B cell (primary cell): ENCODE measurements at places on chromosomes 7 and 10. TPM values are rescaled to one million over a fixed set of nuclear protein-coding genes. Genes with fewer than 3 reads are reported as not detected.

Gene ADCY1
- total RNA-seq = 0.05 and 0.17 TPM in 2 replicates

Gene TMEM130
- 0.20 and 0.49 TPM in 2 replicates for total RNA-seq

Gene CROT
- 12.4 and 13.3 TPM in 2 replicates for total RNA-seq

Gene COL28A1
- 0.49 and 0.67 TPM in 2 replicates for total RNA-seq

Gene GPC2
- total RNA-seq = 4.1 and 6.1 TPM in 2 replicates

- DNase-seq = no peak
- H3K4me1 ChIP-seq = no peaks in the 10 kb centered on the region
These were observed 28.2 kb downstream of the STRIP2 start for GRCh38 chr7:129462420-129462819.

DNA sequence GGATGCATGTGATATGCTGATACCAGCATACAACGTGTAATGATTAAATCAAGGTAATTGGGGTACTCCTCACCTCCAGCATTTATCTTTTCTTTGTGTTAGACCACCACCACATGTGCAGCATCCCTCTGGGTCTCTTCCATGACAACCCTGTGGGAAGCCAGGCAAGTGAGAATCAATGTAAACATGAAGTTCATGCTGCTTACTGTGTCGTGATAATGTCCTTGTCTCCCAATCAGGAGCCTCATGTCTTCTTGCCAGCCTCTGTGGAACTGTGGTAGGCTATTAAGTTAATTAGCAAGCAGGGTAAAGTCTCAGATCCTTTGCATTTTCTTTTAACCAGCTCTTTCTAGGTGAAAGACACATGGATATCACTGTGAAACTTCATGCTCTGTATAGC lies 126.7 kb downstream of the TES start:
- no peaks in the 10 kb centered on the region for H3K36me3 ChIP-seq
- H3K4me3 ChIP-seq = no peak overlapping the region
- no peak for DNase-seq
- H3K4me1 ChIP-seq = no peaks in the 10 kb centered on the region

DNA sequence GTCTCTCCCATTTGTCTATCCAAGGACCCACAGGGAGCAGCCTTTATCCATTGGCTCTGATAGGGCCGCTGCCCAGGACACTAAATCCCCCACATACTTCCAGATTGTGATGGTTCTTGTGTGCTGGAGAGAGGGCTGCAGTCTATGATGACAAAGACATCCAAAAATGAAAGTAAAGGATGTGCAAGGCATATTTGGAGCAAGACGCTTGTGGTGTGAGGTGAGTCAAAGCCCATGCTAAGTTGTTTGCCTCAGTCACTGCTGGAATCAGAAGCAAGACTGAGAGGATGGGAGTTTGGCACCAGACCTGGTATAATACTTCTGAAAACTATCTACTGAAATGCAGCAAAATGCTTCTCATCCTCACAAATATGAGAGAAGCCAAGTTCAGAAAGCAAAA lies 22.7 kb downstream of the ZNF22 start:
- no peak for DNase-seq
- no peaks in the 10 kb centered on the region for H3K27me3 ChIP-seq
- H3K4me3 ChIP-seq = no peak overlapping the region
- H3K27ac ChIP-seq = no peak overlapping the region
